EH (cell line): ENCODE measurements at places on chromosomes 13 and 19.

DNA sequence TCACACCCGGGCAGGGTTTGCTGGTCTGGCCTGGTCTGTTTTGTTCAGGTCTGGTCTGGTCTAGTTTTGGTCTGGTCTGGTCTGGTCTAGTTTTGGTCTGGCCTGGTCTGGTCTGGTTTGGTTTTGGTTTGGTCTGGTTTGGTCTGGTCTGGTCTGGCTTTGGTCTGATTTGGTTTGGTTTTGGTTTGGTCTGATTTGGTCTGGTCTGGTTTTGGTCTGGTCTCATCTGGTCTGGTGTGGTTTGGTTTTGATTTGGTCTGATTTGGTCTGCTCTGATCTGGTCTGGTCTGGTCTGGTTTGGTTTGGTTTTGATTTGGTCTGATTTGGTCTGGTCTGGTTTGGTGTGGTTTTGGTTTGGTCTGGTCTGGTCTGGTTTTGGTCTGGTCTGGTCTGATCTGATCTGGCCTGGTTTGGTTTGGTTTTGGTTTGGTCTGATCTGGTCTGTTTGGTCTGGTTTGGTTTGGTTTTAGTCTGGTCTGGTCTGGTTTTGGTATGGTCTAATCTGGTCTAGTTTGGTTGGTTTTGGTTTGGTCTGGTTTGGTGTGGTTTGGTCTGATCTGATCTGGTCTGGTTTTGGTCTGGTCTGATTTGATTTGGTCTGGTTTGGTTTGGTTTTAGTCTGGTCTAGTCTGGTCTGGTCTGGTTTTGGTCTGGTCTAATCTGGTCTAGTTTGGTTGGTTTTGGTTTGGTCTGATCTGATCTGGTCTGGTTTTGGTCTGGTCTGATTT lies 14.4 kb upstream of the F2RL3 start:
- DNase-seq: no peak

DNA sequence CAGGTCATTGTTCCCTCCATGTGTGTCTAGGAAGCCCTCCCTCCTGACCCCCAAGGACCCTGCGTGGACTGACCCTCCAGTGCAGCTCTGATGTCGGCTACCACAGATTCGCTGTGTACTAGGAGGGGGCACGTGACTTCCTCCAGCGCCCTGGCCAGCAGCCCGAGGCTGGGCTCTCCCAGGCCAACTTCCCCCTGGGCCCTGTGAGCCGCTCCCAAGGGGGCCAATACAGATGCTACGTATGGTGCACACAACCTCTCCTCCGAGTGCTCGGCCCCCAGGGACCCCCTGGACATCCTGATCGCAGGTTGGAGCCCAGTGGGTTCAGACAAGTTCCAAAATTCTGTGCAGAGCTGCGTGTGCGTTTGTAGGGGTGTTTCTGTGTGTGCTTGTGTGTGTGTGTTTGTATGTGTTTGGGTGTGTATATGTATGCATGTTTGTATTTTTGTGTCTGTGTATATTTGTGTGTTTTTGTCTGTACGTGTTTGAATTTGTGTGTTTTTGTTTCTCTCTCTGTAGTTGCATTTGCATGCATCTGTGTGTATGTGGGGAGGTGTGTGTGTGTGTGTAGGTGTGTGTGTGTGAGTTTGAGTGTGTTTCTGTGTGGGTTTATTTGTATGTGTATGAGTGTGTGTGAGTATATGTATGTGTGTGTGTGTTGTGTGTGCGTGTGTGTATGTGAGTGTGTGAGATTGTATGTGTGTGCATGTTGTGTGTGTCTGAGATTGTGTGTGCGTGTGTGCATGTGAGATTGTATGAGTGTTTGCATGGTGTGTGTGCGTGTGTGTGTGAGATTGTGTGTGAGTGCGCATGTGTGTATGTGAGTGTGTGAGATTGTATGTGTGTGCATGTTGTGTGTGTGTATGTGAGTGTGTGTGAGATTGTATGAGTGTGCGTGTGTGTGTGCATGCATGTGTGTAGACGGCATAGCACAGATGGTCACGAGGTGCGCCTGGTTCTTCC lies 21.4 kb upstream of the LILRA2 start:
- no peak for DNase-seq

DNA sequence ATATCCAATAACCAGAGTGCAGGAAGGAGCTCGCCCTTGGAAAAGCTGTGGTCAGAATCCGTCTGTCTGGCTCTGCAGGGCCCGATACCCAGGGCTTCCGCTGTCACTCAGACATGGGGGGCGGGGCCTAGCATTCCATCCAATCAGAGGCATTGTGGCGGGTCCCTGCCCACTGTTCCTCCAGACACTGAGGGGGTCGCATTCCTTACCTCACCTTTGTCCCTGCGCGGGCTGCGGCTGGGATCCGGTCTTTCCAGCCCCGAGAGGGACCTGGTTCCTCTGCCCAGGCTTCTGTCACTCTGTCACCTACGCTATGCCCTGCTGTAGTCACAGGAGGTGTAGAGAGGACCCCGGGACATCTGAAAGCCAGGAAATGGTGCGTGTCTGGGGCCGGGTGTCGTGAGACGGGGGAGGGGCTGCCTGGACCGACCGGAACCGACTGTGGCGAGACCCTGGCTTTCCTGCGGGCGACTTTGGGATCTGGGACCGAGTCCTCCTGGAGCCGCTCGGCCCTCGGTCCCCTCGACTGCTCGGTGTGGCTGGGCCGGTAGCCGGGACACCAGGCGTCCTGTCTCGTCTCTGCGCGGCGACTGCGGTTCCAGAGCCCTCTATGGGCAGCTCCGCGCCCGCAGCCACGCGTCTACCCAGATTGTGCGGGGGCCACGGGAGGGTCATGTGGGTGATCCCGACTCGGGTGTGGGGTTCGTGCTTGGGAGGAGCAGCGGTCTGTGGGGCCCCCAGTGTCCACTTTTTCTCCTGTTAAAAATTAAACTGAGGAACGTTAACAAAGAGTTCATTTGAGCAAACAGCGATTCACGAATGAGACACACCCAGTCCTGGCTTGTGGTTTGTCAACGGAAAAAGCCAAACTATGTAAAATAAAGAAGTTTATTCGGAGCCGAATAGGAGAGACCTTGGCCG lies at the start of gene ZNF69:
Gene ZNF69, plus strand, starts transcription at position 172 of the 921 bp plus-strand sequence. Its CDS starts 142 bp downstream, at position 314.
- peak; percentile 87 for DNase-seq

- DNase-seq: peak; percentile 46
Observed at GRCh38 chr13:42812316-42812715, 30.9 kb downstream of the FAM216B start.

DNA sequence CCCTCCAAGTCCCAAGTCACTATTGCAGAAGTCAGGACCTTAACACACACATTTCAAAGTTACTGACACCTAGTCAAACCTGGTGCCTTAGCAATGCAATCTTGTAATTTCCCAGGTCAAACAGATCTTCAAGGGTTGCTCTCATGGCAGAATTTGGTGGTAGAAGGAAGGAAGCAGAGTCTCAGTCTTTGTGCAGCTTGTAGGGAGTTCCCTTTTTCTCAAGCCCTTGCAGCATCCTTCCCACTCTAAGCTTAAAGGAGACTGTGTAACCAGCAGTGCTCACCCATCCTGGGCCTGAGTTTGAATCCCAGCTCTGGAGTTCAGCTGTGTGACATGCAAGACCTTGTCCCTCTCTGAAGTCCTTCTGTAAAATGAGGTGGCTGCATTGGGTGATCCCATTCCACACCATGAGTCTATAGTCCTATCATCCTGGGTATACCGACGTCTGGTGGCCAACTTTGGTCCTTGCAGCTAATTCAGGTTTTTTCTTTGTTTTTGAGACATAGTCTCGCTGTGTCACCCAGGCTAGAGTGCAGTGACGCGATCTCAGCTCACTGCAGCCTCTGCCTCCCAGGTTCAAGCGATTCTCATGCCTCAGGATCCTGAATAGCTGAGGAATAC lies 9.8 kb downstream of the SIGLEC10 start:
- peak; percentile 34 for DNase-seq

- DNase-seq: no peak
Observed at GRCh38 chr19:33248104-33248503, 22.5 kb upstream of the SLC7A10 start.

GRCh38 chr19:45497791-45498190 lies 452 bp upstream of the PPM1N start:
- DNase-seq: no peak

DNA sequence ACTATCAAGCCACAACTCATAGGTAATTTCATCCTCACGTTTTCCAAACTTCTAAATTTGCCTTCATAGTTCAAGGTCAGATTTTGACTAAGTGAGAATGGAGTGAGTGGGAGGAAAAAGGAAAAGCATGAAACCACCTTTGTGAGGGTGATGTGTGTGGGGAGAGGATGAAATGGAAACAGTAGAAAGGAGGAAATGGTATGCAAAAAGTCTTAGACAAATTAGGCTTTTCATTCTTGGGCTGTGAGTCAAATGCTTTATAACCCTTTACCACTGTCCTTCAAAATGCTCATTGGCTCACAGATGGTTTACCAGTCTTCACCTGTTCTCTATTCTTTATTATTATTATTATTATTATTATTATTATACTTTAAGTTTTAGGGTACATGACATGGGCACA lies 127.2 kb downstream of the RAP2A start:
- DNase-seq: no peak

GRCh38 chr13:27968316-27969081 lies 616 bp downstream of the CDX2 start:
- DNase-seq: no peak

DNA sequence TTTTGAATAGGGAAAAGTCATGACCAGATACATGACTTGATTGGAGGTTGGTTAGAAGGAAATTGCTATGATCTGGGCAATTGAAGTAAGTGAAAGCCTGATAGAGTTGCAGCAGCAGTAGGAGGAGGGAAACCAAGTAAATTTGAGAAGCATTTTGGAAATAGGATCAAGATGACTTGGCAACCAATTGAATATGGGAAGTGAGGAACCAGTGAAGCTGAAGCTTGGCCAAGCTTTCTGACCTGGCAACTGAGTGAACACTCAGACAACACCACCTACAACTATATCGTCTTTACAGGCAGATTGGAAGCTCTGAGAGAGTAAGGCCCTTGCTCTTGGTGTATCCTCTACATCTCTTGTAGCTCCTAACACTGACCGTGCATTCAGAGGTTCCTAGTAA lies 16.2 kb upstream of the KATNAL1 start:
- no peak for DNase-seq

DNA sequence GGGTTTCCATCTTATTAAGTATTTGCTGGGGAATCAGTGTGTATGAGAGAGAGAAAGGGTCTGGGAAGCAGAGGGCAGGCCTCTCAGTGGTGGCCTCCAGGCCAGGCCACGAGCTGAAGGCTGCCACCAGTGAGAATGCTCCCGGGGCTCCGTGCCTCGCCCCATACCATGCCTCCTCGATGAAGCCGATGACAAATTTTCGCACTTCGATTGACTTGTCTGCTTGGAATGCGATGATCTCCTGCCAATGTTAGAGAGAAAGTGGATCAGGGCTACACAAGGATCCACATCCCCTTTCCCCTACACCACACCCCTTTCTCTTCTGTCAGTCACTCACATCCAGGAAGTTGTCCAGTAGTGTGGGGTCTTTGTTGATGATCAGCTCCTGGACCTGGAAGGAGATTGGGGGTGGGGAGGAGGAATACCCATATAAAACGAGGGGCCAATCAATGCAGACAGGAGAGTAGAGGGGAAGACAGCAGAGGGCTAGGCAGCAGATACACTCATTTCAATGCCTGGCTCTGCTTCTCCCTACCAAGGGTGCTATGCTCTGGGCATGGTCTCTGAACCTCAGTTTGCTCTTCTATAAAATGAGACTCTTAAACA lies 10.7 kb downstream of the SYMPK start:
- peak; percentile 67 for DNase-seq

- DNase-seq: no peak
Observed at GRCh38 chr19:29946645-29947044, 4.6 kb downstream of the URI1 start.

DNA sequence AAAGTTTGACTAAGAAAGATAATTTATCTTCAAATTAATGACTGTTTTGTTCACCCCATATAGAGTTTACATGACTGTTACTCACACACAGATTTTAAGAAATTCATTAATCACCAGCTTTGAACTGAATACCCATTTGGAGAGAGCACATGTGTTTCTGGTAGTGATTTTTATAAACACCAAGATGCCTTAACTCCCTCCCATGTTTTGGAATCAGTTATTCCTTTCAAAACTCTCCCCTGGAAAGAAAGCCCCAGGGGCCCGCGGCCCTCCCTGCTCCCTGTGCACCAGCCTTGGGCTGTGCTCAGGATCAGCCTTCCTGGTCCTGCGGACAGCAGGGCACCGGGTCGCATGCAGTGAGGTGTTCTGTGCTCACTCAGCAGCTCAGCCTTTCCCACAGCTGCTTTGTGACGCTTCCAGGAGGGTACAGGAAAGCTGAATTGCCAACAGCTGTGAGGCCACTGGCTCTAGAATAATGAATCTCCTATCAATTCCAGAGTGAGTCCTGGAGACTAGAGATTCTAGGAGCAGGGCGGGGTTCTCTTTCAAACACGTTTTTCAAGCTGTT lies 483.2 kb downstream of the EFNB2 start:
- peak; percentile 28 for DNase-seq
